Inflammatory macrophage treated with lipopolysaccharide for 1 hour (primary cell): ENCODE measurements at places on chromosomes 4 and X.

GRCh38 chrX:119089619-119090018, 16.8 kb downstream of the CT47C1 start:
- DNase-seq = peak; percentile 11

GRCh38 chr4:3655963-3656362, 110.2 kb upstream of the ADRA2C start:
- no peak for DNase-seq

DNA sequence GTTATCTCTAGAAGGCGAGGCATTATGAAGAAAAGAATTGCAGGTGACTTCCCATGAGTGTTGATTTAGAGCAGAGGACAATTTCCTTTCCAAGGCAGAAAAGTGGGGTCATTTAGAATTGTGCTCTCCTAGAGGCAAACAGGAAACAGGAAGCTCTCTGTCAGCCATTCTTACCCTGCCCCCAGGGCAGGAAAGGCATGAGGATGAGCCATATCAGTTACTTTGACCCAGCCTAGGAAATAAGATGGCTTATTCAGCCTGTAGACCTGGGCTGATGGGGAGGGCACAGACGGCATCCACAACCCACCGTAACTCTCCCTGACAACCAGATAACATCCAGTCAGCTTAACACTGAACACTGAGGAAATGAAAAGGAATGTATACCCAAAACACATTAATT, 88.8 kb upstream of the KDR start:
- DNase-seq = no peak

DNA sequence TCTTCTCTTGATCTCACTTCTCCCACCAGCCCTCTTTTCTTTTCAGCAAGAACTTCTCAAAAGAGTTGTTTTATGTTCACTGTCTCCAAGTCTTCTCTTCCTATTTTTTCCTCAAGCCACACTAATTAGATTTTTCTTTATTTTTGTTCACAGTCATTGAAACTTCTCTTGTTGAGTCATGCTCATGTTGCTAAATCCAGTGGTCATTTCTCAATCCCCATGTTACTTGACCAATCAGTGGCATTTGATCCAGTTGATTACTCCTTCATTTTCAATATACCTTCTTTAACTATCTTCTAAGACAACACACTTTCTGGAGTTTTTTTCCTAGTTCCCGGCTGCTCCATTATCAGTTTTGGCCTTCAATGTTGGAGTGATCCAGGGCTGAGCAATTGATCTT, 103.1 kb upstream of the LSM6 start:
- peak; percentile 35 for DNase-seq

- DNase-seq = no peak
Measured at GRCh38 chr4:176778063-176778462, 14.7 kb downstream of the VEGFC start.

- DNase-seq = no peak
Measured at GRCh38 chrX:101360390-101360789, 11.8 kb upstream of the TIMM8A start.

DNA sequence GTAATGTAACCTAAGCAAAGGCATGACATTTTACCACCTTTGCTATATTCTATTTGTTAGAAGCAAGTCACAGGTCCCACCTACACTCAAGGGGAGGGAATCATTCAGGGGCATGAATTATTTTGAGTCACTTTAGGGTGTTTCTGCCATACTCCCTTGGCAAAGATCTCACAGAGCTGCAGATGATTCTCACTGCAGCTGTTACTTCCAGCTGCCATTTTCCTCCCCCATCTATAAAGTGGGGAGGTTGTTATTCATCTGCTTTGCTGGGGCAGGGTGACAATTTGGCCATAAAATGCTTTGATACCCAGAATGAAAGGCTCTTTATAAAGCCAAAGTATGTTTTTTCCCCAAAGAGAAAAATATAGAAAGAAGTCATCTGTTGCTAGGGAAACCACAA, 136.5 kb upstream of the SMIM31 start:
- no peak for DNase-seq

DNA sequence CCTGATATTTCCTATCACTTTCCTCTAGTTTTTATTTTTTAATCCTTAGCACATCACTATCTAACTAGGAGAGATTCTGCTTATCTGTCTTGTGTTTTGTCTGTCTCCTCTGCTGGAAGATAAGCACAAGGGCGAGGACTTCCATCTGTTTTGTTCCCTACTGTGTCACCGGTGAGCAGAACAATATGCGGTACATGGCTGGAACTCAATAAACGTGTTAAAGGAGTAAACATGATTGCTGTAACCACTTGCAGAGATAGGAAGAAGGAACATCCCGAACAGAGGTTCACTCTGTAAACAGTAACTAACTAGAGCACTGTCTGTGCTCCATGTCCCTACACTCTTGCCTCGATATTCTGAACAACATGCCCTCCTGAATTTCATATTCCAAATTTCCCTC, 5.2 kb downstream of the HS3ST1 start:
- DNase-seq = no peak

DNA sequence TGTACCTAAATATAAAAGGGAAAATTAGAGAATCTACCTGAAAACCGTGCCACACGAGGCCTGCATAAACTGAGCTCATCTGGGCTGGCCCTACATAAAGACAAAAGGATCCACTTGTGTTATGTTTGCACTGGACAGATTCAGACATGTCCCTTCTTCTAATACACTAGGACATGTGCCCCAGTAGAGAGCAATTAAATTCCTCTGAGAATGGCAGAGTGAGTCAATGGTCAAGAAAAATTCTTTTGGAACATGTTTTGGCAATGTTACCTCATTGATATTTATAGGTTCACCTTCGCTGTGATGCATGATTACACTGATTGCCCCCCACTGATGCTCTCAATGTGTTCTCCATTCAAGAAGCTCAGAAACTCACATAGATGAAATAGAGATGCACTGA, 95.2 kb downstream of the MANBA start:
- no peak for DNase-seq

- DNase-seq = no peak
Measured at GRCh38 chrX:150451953-150452352, 88.8 kb downstream of the MAMLD1 start.

- DNase-seq = no peak
Measured at GRCh38 chr4:102809190-102809589, 18.2 kb downstream of the UBE2D3 start.

GRCh38 chr4:2251073-2251794, 9.3 kb upstream of the HAUS3 start:
- DNase-seq = no peak

DNA sequence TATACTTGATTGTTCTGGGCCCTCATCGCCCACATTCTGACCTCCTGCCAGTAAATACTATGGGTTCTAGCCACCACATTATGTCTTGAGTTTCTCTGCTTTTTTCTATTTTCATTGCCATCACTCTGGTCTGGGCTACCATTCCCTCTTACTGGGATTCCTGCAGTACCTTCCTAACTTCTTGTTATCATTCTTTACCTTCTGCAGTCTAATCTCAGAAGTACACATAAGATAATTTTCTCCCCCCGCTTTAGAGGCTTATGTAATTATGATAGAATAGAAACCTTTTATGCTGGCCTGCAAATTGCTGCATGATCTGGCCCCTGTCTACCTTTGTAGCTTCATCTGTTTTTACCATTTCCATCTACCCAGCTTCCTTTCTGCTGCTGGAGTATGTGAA, 19.2 kb downstream of the STIM2 start:
- no peak for DNase-seq

DNA sequence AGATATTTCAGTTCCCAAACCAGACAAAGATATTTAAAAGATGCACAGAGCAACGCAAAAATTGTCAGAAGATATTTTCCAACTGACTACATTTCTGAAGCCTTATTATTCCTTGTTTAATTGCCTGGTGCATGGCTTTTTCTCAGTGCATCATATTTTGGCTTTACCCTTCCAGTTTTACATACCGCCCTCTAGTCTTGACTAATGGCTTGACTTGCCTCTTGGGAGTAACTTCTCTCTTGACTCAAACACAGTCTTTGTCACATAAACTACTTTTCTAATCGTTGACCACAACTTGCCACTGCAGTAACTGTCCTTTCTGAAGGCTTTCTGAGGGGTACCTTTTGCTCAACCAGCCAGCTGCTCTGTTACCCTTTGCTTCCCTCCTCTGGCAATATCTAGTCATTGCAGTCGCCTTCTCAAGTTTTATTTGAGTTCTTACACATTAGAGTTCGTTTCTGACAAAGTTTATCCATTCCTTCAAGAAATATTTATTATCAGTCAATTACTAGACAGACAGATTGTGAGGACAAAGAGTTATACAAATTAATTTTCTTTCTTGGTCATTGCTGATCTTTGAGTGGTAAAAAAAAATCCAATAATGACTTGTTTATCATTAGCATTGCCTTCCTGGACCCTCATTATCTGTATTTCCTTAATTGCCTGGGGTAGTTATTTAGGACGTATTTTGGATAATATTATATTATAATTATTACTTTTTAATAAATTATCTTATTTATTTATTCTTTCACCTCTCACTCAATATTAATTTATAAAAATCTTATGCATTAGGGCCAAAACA, 506.9 kb upstream of the PCDH10 start:
- peak; percentile 17 for DNase-seq

DNA sequence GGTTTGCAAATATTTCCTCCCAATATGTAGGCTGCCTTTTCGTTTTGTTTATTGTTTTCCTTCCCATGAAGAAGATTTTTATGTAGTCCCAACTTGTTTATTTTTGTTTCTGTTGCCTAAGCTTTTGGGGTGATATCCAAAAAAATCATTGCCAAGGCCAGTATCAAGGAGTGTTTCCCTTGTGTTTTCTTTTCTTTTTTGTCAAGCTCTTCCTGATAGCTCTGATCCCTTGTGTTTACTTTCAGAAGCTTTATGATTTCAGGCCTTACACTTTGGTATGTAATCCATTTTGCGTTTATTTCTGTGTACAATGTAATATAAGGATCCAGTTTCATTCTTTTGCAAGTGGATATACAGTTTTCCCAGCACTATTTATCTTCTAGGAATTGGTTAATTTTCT, 93.9 kb downstream of the KLHL13 start:
- DNase-seq = no peak

GRCh38 chr4:168795346-168795745, 214.7 kb downstream of the CBR4 start:
- DNase-seq = no peak

- no peak for DNase-seq
Measured at GRCh38 chrX:25288676-25289075, 272.9 kb upstream of the ARX start.

DNA sequence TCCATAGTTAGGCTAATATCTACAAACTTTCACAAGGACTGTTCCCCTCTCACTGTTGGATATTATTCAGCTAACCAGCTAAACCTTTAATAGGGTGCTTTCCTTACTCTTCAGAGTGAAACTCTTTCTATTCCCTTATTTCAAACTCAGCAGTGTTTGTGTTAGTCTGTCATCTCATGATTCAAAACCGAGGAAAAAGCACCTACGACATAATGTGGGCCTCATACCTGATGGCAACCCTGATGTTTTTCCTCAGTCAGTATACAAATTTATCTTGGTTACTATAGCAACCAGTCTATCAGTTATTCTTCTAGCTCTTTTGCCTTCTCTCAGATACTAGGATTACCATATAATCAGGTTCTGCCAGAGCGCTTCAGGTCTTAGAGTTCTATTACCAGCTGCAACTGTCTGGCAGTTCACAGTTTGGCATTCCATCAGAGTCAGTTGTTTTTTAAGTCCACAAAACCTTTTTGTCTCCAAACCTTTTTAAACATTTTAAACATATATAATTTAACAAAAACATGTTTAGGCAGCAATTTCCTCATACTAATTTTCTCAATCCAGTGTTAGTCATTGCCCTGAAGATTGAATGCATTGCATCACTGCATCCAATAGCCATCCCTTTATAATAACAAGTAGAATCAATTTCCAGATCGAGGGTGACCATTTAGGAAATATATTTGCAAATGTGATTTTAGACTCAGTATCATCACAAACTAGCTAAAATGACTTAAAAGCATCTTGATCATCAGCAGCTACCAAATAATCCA, 7.4 kb downstream of the WDR44 start:
- DNase-seq = peak; percentile 37

- no peak for DNase-seq
Measured at GRCh38 chr4:73533515-73534422, 52.2 kb downstream of the AFM start.

GRCh38 chr4:23648854-23649596, 240.8 kb downstream of the PPARGC1A start:
- no peak for DNase-seq

GRCh38 chr4:68872643-68873502, 57.1 kb downstream of the UGT2B10 start:
- DNase-seq = no peak

DNA sequence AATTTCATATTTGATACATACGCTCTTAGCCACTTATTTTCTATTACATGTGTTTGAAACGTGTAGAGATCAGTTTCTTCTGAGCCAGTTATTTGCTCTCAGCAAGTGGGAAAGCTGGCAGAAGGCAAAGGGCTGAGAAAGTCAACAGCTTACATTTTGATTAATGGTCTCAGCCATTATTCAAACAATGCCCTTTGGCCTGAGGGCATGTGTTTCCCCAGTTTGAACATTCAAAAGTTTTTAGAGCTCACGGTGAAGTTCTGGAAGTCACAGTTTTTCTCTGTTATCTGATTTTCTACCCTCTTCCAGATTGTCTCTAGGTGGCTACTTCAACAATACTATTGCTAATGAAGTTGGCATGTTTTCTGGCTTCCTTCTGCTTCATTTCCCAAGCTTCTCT, 591.8 kb upstream of the CPEB2 start:
- DNase-seq = no peak

DNA sequence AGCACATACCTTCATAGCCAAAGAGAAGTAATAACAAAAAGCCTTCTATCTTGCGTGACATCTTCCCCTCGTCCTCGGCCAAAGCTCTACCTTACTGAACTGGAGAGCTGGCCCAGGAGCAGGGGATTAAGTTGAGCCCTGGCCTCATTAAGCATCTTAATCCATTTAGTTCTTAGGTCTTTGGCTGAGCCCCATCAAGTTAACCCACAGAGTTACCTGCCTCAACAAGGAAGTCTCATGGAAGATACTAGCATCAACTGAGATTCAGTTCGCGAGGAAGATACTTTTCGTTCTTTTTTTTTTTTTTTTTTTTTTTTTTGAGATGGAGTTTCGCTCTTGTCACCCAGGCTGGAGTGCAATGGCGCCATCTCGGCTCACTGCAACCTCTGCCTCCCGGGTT, at the start of gene RS1:
Gene RS1, minus strand, starts transcription at position 101 of the 400 bp plus-strand sequence. Its CDS starts 40 bp downstream, at position 61.
- no peak for DNase-seq

DNA sequence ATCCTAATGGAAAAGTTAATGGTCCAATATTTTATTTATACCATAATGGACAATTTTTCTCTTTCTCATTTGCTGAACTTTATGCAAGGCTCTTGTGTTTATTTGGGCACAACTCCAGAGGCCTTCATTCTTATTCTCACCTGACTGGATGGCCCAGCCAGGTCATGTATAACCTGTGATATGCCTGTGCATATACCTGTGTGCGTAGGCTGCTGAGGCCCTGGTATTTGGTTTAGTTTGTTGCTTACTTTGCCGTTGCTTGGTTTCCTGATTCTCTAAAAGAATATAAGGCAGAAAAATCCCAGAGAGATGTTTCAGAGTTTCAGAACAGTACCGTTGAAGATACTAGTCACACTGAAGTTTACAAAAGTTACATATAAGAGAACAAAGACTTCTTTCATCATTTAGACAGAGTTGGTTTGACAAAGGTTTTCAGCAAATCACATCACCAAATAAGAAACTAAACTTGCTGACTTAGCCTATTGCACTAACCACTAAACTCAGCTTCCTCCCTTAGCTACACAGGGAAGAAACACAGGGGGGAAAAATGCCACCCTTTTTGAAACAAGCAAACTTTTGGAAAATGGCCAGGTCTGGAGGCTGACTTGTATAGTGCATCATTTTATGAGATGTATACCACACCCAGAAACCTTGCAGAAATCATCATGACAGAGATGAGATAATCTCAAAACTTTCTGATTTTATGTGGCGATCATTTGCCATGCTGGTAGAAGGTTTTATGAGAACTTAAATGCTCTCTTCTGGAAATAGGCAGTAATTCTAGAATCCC, 248.5 kb downstream of the GRIA3 start:
- no peak for DNase-seq
